ENCODE measurements at places on chromosomes 5 and 9. TPM values are rescaled to one million over a fixed set of nuclear protein-coding genes. Genes with fewer than 3 reads are reported as not detected.

The LCN2 gene
- not detected for total RNA-seq

DNA sequence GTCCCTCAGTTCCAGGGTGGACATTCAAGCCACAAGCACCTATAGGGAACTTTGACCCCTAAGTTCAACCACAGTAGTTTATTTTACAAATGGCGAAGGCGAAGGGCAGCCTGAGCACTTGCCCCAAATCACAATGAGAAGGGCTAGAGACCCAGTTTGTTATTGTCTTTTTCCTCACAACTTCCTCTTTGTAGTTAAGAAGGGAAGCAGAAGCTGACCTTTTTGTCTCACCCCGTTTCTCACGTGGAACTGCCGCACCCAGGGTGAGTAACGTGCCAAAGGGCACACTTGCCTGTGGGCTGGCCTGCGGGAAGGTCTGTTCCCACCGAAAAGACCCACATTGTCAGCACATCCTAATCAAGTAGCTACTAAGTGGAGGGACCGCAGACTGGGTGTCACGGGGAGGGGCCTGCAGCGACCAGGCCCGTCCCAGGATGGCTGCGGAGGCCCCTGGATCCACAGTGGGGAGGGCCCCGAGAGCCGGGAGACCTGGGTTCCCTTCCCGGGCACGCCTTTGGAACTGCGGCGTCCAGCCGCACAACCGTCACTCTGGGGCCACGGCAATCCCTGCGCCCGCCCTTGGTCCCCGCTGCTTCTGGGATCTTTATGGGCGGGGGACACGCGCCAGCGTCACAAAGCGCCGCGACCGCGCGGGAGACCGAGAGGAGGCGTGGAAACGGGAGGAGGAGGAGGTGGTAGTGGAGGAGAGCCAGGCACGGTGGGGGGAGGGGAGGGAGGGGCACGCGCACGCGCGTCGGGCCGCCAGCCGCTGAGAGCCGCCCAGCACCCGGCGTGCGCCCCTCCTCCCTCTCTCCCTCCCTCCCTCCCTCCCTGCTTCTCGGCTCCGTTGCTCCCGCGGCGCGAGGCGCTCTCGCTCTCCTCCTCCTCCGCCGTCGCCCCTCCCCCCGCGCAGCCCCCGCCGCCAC lies at the start of gene UBE2R2:
UBE2R2 (plus strand) TSS at position 834 of the 926 bp plus-strand sequence. CDS start 598 bp downstream, outside the sequence.
- DNase-seq, result peak; percentile 93
- H3K36me3 ChIP-seq, result no peaks in the 10 kb centered on the region
- peaks cover 24% of the 10 kb centered on the region for H3K4me1 ChIP-seq
- H3K27ac ChIP-seq, result peak within 1 kb of the TSS; percentile 99
- H3K4me3 ChIP-seq, result peak within 1 kb of the TSS; percentile 98

GRCh38 chr9:17462869-17463464 lies 115.9 kb upstream of the SH3GL2 start:
- no peak overlapping the region for H3K27ac ChIP-seq
- no peaks in the 10 kb centered on the region for H3K4me1 ChIP-seq
- no peaks in the 10 kb centered on the region for H3K27me3 ChIP-seq
- H3K36me3 ChIP-seq, result no peaks in the 10 kb centered on the region
- DNase-seq, result peak; percentile 68

The SLC6A18 gene
- total RNA-seq, result not detected

DNA sequence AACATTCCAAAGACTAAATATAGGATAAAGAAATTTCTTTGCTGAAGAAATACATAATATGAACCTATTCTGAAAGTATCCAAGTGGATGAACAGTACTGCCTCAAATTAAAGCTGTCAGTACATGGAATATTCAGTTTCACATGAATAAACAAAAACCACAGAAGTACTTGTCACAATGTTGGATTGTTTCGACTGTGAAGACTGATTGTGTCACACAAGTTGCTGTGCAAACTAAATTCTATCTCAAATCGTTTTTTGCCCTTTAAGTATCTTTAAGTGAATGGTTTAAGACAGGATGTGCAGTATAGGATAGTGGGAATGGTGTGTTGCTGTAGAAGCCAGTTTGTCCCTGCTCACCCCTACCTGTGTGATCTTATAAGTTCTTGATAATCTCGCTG lies 137.4 kb upstream of the OTULINL start:
- no peak overlapping the region for H3K27ac ChIP-seq
- H3K4me3 ChIP-seq, result no peak overlapping the region
- peaks cover 59% of the 10 kb centered on the region for H3K4me1 ChIP-seq
- H3K36me3 ChIP-seq, result no peaks in the 10 kb centered on the region
- DNase-seq, result no peak

DNA sequence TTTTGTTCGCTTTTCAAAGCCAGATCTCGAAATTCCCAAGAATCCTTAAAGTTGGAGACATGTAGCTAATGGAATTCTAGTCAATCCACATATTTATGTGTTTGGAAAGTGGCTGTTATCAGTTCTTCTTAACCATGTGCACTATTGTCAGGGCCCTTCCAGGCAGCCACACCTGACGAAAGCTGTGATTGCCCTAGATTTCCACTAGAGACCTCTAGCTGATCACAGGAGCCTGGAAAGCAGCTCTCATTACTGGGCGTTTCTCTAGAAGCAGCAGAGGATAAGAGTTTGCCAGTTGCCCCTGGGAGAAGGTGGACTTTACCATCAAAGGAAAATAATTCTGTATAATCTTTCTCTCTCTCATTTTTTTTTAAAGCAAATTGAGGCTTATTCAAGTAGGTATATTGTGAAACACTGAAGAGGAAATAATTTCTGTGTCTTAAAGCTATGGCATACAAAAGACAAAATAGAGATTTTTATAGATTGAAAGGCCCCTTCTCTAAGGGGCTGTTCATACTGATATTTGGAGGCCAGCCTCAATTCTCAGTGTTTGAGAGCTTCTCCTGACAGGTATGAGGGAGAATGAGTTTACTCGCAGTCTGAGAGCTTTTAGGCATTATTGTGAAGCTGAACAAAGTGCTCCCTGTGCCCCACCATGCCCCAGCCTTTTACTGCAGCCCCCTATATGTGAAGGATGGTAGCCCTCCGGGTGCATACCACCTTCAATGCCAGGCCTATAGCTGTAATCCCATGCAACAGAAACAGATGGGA lies 405.4 kb upstream of the ACTBL2 start:
- H3K27ac ChIP-seq, result no peak overlapping the region
- H3K27me3 ChIP-seq, result no peaks in the 10 kb centered on the region
- no peaks in the 10 kb centered on the region for H3K36me3 ChIP-seq
- DNase-seq, result peak; percentile 70
- no peaks in the 10 kb centered on the region for H3K4me1 ChIP-seq

DNA sequence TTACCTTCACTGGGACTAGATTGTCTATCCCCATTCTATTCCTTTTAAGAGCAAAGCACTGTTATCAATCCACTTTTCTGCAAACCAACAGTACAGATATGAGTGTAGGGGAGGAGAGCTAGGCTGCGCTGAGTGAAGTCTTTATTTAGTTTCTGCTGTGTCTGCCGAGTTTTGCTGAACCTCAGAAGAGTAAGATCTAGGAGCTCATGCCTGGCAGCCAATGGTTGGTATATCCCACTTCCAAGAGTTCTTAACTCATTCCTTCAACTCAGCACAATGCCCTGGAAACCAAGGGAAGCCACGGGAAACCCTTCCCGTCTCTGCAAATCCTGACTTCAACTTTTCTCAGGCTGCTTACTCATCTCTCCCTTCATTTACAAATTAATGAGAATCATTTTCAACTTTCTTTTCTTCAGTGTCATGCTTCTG lies 58.0 kb upstream of the JAK2 start:
- no peak overlapping the region for H3K27ac ChIP-seq
- peaks cover 13% of the 10 kb centered on the region for H3K4me1 ChIP-seq
- H3K36me3 ChIP-seq, result no peaks in the 10 kb centered on the region
- no peaks in the 10 kb centered on the region for H3K27me3 ChIP-seq

- H3K4me1 ChIP-seq, result no peaks in the 10 kb centered on the region
- H3K27ac ChIP-seq, result no peak overlapping the region
- no peaks in the 10 kb centered on the region for H3K27me3 ChIP-seq
- H3K4me3 ChIP-seq, result no peak overlapping the region
Measured at GRCh38 chr9:69946800-69947437, 96.7 kb upstream of the MAMDC2 start.

The PKD2L2 gene
- total RNA-seq, result not detected

The CDH12 gene
- not detected for total RNA-seq

DNA sequence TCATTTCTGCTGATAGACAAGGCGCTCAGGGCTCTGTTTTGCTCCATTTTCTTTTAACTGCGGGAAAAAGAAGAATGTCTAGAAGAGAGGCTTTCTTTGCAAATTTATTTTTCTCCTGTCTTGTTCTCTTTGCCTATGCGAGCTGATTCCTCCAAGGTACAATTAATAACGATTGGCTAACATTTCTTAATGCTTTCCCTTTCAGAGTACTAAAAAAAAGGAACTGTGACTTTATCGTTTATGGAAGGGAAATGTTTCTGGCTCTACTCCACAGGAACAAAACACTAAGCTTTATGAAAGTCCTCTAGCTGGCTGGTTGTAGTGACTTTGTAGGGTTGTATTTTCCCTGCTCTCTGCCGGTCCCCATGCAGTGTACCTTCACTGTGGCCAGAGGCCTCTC lies 11.7 kb downstream of the NSG2 start:
- H3K36me3 ChIP-seq, result no peaks in the 10 kb centered on the region
- H3K27me3 ChIP-seq, result no peaks in the 10 kb centered on the region
- no peaks in the 10 kb centered on the region for H3K4me1 ChIP-seq

The ELOVL7 gene
- 5.5 TPM for total RNA-seq

The RASEF gene
- total RNA-seq, result 0.21 TPM

- no peaks in the 10 kb centered on the region for H3K36me3 ChIP-seq
- no peak overlapping the region for H3K4me3 ChIP-seq
- no peaks in the 10 kb centered on the region for H3K4me1 ChIP-seq
- no peak overlapping the region for H3K27ac ChIP-seq
Measured at GRCh38 chr9:99051851-99052250, 53.1 kb upstream of the TGFBR1 start.

DNA sequence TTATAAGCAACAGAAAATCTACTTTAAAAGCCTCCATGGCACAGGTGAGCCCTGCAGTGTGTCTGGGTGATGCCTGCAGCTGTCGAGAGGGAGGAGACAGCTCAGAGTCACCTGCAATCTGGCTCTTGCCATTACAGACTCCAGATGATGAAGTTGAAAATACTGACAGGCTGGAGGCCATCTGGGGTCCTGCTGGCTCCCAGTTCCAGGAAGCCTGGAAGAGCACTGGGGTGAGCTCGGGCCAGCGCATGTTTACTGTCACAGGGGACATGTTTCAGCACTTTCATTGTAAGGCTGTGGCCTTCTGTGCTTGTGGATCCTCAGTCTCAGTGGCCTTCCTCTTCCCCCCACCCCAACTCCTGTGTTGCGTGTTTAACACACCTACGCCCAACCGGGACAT lies 28.4 kb downstream of the CEL start:
- H3K27ac ChIP-seq, result no peak overlapping the region
- H3K36me3 ChIP-seq, result no peaks in the 10 kb centered on the region
- H3K4me1 ChIP-seq, result peaks cover 4% of the 10 kb centered on the region
- no peaks in the 10 kb centered on the region for H3K27me3 ChIP-seq
- no peak for DNase-seq

GRCh38 chr9:96121136-96121535 lies 180.8 kb downstream of the HSD17B3 start:
- H3K4me3 ChIP-seq, result no peak overlapping the region
- no peaks in the 10 kb centered on the region for H3K27me3 ChIP-seq
- H3K4me1 ChIP-seq, result peaks cover 19% of the 10 kb centered on the region
- no peak overlapping the region for H3K27ac ChIP-seq
- H3K36me3 ChIP-seq, result no peaks in the 10 kb centered on the region

DNA sequence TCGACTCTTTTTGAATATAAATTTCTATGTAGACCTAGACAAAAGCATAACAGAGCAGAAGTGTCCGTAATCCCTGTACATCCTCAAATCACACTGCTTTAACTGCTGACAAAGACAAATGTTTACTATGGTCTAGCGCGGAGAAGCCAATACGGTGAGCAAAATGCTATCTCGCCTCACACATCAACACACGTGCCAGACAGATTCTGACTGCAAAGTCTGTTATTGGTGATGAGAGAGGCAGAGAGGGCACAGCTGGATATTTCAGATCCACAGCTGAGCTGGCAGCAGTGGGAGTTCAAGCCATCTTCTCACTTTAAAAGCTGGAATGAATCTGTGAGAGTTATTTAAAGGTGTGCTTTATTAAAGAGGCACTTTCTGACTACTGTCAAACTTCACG lies 124.3 kb downstream of the ARL15 start:
- H3K4me1 ChIP-seq, result peaks cover 31% of the 10 kb centered on the region
- H3K27me3 ChIP-seq, result no peaks in the 10 kb centered on the region
- H3K27ac ChIP-seq, result no peak overlapping the region
- peaks cover 4% of the 10 kb centered on the region for H3K36me3 ChIP-seq
- DNase-seq, result no peak

The CCNO gene
- 0.93 TPM for total RNA-seq

GRCh38 chr5:139391570-139392323 lies 2.0 kb upstream of the MZB1 start:
- no peak for DNase-seq
- peaks cover 16% of the 10 kb centered on the region for H3K4me1 ChIP-seq
- peak overlapping the region; percentile 46 for H3K4me3 ChIP-seq
- no peaks in the 10 kb centered on the region for H3K36me3 ChIP-seq
- H3K27me3 ChIP-seq, result peaks cover 51% of the 10 kb centered on the region

DNA sequence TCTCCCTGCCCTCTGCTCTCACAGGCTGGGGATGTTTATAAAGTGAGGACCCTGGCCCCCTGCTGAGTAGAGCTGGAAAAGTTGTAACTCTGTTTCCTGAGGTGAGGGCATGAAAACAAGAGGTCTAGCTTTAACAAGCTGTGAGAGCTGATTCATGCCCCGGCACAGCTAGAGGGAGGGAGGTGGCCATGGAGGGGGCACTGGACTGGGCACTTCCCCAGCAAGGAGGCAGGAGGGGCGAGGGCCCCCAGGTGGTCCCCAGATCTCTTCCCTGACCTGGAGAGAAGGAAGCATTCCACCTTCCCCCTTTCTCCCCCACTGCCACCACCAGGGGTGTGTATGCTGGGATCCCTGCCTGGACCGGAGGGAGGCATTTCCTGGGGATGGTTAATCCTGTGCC lies at the start of gene MSMP:
MSMP (minus strand) TSS at position 13 of the 400 bp plus-strand sequence. CDS start 147 bp downstream, outside the sequence.
- H3K27ac ChIP-seq, result no peak within 1 kb of the TSS
- H3K27me3 ChIP-seq, result no peaks in the 10 kb centered on the region

The WDR38 gene
- total RNA-seq, result not detected

The ANKDD1B gene
- 0.60 TPM for total RNA-seq

GRCh38 chr9:118575341-118576070 lies 793.7 kb downstream of the BRINP1 start:
- H3K4me3 ChIP-seq, result no peak overlapping the region
- DNase-seq, result no peak
- H3K27ac ChIP-seq, result no peak overlapping the region
- no peaks in the 10 kb centered on the region for H3K36me3 ChIP-seq

The CCDC192 gene
- 2.7 TPM for total RNA-seq

The SCGB3A2 gene
- total RNA-seq, result not detected

- H3K27ac ChIP-seq, result no peak overlapping the region
- DNase-seq, result no peak
- H3K36me3 ChIP-seq, result no peaks in the 10 kb centered on the region
- H3K4me3 ChIP-seq, result no peak overlapping the region
Measured at GRCh38 chr9:98220911-98221310, 28.5 kb upstream of the CORO2A start.

- no peaks in the 10 kb centered on the region for H3K36me3 ChIP-seq
- no peaks in the 10 kb centered on the region for H3K27me3 ChIP-seq
- no peaks in the 10 kb centered on the region for H3K4me1 ChIP-seq
- no peak overlapping the region for H3K27ac ChIP-seq
- DNase-seq, result no peak
- H3K4me3 ChIP-seq, result no peak overlapping the region
Measured at GRCh38 chr9:96476591-96476990, 26.6 kb downstream of the HABP4 start.

All from neural progenitor cell (in vitro differentiated cells).